COLO829 (cell line): ENCODE measurements at places on chromosomes 11 and 22.
A peak's percentile ranks its signal among the peaks of the same experiment; 100 is the strongest.

DNA sequence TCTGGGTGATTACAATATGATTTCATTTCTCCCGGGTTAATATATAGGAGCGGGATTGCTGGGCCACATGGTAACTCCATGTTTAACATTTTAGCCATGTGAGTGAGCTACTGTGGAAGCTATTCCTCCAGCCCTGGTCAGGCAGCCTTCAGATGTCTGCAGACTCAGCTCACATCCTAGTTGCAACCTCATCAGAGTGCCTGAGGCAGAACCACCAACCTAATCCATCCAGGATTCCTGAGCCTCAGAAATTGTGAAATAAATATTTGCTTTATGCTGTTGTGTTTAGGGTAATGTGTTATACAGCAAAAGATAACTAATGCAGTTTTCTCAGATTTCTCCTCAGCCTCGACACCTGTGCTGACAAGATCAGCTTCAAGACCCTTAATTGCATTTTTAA, 676.8 kb downstream of the OPCML start:
- DNase-seq: no peak

- no peak for DNase-seq
Measured at GRCh38 chr11:70005107-70005818, 72.9 kb upstream of the ANO1 start.

GRCh38 chr11:17313349-17314231, 37.1 kb downstream of the NUCB2 start:
- DNase-seq: no peak

DNA sequence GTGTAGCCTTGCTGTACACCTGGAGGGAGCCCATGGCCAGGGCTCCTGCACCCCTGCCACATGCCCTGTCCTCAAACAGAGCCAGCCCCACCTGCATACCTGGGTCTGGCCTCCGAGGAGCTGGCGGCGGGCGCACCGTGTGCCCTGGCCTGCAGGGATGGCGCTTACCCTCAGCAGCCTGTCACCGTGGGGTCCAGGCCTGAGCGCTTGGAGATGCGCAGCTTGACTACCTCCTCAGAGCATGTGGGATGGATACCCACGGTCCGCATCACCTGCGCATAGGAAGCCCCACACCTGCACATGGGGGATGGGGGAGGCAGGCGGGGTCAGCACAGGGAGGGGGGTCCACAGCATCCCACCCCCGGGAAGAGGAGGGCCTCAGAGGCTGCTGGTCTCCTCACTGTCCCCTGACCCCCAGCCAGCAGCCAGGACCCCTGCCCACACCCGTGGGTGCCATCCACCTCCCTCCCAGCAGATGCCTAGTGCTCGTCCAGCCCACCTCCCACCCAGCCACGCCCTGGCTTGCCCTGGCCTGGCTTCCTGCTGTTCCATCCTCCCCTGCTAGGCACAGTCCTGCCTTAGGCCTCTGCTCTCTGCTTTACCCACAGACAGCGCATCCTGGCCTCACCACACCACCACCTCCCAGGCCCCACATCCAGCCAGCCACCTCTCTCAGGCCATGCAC, 22.4 kb upstream of the GNB1L start:
- no peak for DNase-seq

- no peak for DNase-seq
Measured at GRCh38 chr11:35225946-35226520, 87.1 kb downstream of the CD44 start.

GRCh38 chr22:23833911-23834317, 4.9 kb downstream of the DERL3 start:
- no peak for DNase-seq

GRCh38 chr11:125305345-125305744, 140.8 kb downstream of the PKNOX2 start:
- no peak for DNase-seq

DNA sequence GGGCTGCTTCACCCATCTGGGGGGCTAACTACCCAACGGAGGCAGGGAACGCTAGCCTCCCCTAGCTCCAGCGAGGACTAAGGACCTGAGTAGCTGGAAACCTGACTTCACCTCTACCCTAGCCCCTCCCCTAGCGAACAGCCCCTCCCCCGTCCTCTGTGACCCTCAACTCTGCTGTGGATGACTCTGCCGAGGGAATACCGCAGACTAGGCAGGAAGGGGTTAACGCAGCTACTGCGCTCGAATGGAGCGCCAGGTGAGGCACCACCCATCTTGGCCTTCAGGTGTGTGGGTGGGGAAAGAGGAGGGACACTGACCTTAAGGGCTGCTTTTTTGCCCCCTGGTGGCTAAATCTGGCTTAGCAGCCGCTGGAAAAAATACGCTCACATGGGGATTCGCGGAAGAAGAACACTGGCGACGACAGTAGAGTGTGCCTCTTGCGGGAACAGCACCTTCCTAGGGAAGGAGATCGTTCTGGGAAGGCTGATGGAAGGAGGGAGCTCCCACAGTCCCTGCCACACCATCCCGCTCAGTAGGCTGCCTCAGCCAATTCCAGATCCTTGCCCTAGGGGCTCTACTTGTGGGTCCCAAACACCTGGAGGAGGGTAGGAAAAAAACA, 4.5 kb upstream of the BCL9L start:
- DNase-seq: peak; percentile 76
